Cardiac septum (tissue), 1 donor: ENCODE measurements at places on chromosomes 12 and 14.

DNA sequence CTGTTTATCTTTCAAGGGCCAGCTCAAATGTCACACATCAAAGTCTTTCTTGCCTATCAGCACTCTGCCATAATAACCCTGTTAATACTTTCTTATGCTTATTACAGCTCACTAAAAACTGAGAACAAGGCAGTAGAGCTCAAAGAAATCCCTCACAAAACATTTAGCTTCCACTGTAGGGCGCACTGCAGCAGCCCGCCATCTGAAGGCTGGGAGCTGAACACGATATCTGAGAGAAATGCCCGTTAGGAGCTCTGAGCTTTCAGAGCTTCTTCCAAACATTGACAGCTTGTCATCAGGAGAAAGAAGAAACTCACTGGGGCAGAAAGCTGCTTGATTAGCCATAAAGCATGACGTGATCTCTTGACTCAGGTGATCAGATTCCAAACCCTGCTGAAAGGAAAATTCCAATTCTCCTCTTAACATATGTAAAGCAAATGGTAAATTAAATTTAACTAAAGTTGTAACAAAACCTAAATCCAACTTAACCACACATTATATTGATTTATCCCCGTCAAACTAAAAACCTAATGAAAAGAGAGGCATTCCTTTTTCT is 175.7 kb downstream of the C12orf50 start:
- DNase-seq: no peak

GRCh38 chr14:49545716-49546115 is 40.5 kb downstream of the RPS29 start:
- DNase-seq: no peak

- DNase-seq: no peak
Observed at GRCh38 chr14:33592297-33592696, 358.6 kb downstream of the EGLN3 start.

DNA sequence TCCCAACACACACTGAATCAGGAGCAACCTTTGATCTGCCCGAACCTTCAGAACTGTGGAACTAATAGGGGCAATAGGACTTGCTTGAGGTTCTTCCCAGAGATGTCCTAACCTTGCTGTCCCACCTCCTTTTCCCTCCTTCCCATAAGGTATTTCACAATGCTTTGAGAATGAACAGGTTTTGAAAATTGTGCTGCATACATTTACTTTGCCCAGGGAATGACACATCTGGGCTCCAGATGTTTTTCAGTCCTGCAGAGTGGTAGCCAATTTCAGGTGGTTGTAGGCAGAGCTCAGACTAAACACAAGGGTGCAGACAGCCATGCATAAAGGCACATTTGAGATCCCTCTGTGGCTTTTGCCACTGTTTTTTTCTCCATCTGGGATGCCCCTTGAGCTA is 206.7 kb upstream of the PWP1 start:
- DNase-seq: no peak

DNA sequence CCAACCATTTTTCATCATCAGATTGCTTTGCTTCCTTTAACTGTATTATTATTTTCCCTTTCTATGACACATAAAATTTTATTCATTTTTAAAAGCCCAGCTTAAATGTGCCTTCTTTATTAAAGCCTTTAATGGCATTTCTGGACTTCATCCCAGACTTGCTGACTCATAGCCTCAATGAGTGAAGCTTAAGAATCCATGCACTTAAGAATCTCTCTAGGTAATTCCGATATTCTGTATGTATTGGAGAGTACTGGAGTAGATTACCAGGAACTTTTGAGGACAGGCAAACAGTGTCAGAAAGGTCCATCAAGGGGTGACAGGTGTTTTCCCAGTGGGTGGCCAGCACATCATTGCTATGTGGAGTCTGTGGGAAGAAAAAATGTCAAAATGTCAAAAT is 107.9 kb downstream of the PTPRQ start:
- no peak for DNase-seq

GRCh38 chr14:58460772-58461171 is 33.3 kb downstream of the KIAA0586 start:
- no peak for DNase-seq

GRCh38 chr12:18578191-18578590 is 159.6 kb downstream of the PLCZ1 start:
- DNase-seq: no peak
